Nephron progenitor cell (in vitro differentiated cells): ENCODE measurements at places on chromosomes 1 and 21.

- DNase-seq, result no peak
These were observed 2.9 kb downstream of the TATDN3 start for GRCh38 chr1:212794561-212795014.

DNA sequence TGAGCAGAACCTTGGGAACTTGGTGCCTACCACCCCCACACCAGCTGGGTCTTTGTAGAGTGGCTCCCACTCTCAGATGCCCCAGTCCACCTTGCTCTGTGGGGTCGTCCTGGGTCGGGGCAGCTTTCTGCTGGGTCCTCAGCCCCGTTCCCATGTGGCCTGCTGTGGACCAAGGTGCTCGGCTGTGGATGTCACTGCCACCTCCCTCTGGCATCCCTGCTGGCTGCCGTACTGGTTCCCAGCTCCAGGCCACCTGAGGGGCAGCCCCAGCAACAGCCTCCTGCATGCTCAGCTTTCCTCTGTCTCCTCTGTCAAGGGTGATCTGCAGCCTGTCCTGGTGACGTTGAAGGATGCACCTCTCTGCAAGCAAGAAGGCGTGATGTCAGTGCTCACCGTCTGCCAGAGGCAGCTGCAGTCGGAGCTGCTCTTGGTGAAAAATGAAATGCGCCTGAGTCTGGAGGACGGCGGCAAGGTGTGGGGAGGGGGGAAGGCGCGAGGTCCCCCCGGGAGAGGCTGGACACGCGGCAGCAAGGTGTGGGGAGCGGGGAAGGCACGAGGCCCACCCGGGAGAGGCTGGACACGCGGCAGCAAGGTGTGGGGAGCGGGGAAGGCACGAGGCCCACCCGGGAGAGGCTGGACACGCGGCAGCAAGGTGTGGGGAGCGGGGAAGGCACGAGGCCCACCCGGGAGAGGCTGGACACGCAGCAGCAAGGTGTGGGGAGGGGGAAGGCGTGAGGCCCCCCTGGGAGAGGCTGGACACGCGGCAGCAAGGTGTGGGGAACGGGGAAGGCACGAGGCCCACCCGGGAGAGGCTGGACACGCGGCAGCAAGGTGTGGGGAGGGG is 45.9 kb upstream of the DIP2A start:
- DNase-seq, result no peak

GRCh38 chr21:33828083-33828482 is 87.5 kb downstream of the ATP5PO start:
- DNase-seq, result no peak

DNA sequence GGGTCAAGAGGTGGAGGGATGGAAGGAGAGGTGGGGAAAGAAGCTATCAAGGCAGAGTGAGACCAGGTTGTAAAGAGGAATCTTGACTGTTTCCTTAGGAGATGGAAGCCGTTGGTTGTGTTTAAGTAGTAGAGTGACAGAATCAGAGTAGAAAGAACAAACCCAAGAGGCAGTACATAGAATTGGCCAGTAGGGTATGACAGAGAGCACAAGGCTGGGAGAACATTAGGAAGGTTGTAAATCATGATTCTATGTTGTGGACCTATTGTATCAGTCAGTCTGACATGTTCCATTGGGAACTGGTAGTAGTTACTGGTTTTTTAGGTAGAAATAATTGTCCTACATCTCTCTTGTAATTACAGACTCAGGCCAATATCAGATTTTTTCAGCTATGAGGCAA is 486.9 kb upstream of the USP24 start:
- no peak for DNase-seq

DNA sequence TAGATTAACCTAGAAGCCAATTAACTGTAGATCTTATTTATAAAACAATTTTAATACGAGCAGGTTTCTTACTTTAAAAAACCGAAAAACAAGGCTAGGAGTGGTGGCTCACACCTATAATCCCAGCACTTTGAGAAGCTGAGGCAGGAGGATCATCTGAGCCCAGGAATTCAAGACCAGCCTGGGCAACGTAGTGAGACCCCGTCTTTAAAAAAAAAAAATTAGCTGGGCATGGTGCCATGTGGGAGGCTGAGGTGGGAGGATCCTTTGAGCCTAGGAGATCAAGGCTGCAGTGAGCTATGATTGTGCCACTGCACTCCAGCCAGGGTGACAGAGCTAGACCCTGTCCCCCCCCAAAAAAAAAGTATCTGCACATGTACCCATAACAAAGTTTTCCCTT is 89.3 kb upstream of the QSOX1 start:
- DNase-seq, result no peak

DNA sequence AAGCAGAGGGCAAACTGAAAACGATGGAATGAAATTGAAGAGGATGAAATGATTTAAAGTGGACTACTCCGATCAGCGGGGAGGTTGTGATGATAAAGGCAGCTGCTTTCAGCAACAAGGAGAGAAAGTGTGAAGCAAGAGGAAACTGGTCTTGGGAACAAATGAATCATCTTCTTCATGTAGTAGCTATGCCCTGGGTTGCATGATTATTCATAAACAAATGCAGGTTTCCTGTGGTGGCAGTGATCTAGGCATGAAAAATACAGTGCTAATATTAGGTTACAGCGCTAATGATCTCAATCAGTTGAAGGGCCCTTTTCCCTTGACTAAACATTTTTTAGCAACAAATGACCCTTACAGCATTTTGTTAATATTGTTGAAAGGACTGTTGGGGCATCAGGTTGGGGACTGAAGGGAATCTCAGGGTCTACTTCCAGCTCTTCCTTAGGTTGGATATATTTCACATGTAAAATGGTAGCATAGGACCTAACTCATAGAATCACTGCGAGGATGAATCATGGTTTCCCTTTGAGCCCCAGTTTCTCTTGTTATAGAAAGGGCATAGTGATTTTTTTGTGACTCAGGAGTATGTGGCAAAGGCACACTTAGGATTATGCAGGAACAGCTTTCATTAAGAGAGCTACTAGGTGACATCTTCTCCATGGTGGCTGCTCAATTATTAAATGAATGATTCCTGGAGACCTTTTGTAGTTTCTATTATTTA is 1.9 kb upstream of the ZFYVE9 start:
- no peak for DNase-seq

DNA sequence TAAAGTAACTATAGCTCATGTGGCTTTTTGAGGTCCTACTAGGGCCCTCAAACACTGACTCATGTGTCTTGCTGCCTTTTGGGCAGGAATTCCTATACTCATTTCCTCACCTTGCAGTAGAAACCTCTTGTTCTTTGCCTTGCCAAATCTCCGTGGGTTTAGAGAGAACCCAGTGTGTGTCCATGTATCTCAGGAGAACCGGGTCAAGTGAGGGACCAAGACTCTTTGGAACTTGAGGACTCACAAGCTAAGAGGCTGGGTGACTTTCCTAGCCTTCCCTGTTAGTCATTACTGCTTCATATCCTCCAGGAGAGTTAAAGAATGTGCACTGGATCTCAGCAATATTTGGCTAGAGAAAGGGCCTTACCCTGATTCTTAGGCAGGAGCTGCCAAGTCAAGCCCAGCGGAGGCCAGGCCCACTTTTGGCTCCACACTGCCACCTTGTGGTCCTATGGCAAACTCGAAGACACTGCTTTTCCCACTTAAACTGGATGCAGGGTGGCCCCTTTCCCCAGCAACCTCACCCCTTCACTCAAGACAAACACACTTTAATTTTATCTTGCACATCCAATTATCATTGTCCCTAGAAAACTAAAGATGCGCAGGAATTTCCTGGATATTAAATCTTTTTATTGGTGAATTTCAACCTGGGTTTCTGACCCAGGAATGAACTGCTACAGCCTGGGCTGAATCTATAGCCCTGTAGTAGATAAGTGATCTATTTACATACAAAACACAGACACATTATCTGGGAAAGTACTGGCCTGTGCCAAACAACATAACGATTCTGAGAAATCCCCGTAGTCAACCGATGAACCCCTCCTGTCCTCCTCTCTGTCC is 10.6 kb downstream of the AVPR1B start:
- DNase-seq, result peak; percentile 87

- DNase-seq, result no peak
These were observed 314.6 kb upstream of the PLD5 start for GRCh38 chr1:242839101-242839500.

GRCh38 chr1:234327577-234328164 is 45.6 kb upstream of the COA6 start:
- no peak for DNase-seq

- no peak for DNase-seq
These were observed 5.2 kb upstream of the MAB21L3 start for GRCh38 chr1:116105996-116106395.

DNA sequence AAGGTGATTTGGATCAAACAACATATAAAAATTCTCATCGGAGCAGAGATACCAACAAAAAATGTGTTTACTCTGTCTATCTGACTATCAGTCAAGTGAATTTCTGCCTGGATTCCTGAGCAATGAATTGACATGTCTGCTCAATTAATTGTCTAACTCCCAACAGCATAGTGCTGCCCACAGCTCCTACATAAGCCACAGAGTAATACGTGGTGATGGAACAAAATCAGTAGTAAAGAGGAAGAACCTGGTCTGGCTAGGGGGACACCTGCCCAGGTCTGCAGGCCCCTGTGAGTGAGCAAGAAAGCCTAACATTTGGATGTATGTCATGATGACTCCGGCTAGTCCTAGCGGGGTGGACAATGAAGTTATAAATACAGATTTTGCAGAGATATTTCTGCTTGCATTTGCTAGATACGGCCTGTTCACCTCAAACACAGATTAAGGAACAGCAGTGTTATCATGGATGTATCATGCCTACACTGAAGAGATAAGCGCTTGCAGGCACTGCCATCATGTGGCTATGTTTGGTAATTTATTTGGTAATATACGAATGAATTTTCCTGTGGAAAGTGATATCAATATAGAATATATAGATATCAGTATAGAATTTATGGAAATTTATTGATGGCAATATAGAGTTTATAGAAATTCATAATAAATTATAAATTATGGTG is 69.6 kb upstream of the LRRC8B start:
- peak; percentile 50 for DNase-seq

- no peak for DNase-seq
These were observed 12.7 kb upstream of the ACADM start for GRCh38 chr1:75711846-75712245.

DNA sequence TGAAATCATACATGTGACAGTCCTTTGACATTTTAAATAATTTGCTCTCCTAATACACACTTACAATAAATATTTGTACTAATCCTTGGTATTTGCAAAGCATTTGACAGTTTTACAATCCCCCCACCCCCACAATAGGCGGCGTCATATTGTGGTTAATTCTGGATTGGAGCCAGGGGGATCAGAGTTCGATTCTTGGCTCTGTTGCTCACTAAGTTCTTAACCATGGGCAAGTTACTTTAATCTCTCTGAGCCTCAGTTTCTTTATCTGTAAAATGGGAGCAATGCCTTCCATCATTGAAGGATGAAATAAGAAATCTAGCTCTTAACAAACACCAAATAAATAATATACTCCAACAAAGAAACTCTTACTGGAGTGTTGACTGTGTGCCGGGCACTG is 23.8 kb downstream of the CACNA1S start:
- DNase-seq, result no peak

GRCh38 chr1:30790850-30791778 is 33.5 kb upstream of the LAPTM5 start:
- DNase-seq, result no peak

DNA sequence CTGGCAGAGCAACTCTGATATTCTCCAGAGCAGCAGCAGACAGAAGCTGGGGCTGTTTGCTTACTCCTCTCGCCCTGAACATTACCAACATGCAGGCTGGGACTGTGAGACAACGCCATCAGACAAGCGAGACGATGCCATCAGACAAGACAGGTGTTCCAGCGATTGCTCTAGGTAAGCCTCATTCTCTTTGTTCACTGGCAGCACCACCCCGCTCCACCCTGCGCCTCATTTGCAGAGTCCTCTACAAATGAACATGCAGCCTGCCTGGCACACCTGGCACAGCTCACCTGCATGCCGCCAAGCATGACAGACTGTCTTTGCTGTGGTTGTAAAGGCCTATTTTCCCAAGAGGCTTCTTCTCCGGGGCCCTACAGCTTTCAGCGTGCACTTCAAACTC is 346.2 kb downstream of the SMYD3 start:
- no peak for DNase-seq

GRCh38 chr1:150922519-150922975 is 3.6 kb upstream of the SETDB1 start:
- peak; percentile 68 for DNase-seq

- no peak for DNase-seq
These were observed 237.1 kb upstream of the PLD5 start for GRCh38 chr1:242761556-242761955.

- no peak for DNase-seq
These were observed 3.4 kb upstream of the FTCD start for GRCh38 chr21:46158666-46159300.

DNA sequence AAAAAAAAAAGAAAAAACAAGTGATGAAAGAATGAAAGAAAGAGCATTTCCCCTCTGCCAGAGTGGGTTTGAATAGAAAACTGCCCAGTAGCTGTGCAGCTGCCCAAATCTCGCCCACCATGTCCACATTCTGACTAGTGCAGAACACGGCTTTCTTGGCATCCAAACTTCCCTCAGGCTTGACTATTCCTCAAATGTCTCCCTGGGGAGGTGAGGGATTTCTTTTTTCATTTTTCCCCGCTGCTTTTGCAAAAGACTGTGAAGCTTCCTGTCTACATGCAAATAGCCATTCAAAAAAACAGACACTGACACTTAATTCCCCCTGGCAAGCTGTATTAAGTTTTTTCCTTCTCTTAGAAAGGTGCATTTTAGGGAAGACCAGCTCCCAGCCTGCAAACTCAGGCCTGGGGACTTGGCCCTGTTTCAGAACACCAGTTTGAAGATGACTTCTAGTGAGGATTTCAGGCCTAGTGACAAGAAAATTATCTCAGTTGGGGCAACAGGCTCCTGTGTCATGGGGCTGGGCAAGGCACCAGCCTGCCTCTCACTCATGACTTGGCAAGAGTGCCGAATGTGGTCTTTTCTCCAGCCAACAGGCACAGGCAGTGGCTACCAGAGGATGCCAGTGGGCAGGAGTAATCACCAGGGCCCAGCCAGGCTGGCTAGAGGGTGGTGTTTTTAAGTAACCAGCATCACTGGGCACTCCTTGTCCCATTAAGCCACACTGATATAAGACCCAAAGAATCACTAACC is 178.1 kb upstream of the NFIA start:
- DNase-seq, result no peak

GRCh38 chr1:62128745-62129144 is 65.9 kb upstream of the L1TD1 start:
- DNase-seq, result no peak

DNA sequence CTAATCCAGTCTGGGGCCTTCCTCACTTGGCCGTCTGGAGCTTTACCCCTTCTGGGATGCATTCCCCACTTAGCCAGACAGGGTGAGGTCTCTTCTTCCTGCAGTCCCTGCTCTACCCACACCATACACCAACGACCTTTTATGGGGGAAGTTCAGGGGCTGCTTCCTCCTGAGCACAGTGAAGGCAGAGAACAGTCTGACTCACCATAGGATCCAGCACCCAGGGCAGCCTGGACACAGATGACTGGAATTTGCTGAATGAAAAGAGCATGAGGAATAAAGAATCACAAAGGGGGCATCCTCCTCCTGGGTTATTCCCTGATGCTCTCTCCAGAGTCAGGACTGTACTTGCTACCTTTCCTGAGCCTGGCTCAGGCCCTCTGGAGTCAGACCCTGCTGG is 4.6 kb upstream of the FOXE3 start:
- no peak for DNase-seq
